ENCODE measurements at places on chromosomes 3 and 15.
A peak's percentile ranks its signal among the peaks of the same experiment; 100 is the strongest.

GRCh38 chr15:78808550-78808949, 2.7 kb downstream of the ADAMTS7 start:
- DNase-seq: peak; percentile 28

DNA sequence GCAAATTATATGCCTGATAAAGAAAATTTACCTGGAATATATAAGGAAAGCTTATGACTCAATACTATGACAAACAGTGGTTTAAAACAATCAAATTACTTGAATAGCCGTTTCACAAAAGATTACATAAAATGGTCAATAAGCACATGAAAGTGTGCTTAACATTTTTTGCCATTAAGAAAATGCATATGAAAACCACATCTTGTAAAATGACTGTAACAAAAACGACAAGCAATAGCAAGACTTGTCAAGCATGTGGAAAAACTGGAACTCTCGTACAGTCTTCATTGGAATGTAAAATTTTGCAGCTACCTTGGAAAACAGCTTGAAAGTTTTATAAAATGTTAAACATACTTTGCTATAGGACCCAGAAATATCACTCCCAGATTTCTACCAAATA, 1110.3 kb downstream of the NAALADL2 start:
- DNase-seq: no peak

DNA sequence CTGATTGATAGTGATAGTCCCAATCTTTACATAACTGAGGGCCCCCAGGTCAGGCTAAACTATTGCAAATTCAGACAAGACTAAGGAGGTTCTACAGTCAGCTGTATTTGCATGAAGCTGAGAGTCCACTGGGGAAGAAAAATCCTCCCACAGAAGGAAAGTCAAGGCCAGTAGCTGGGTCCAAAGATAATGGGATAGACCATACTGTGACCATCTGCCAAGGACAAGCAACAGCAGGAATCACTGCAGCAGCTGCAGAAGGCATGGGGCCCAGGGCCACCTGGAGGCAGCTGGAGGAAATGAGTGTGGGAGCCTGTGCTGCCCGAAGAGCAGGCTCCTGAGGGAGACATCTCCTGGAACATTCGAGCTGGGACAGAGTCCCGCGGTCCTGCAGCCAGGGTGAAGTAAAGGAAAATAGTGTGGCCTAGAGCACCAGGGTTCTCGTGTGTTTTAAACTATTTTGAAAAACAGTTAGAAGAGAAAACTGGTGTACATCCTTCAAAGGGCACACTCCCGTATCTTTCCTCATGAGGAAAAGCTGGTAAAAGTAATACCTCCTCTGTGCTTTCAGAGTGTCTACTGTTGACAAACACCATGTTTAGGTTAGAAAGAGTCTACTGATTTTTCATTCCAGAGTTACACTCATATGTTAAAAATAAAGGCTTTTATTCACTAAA, 13.2 kb upstream of the TMEM212 start:
- no peak for DNase-seq

DNA sequence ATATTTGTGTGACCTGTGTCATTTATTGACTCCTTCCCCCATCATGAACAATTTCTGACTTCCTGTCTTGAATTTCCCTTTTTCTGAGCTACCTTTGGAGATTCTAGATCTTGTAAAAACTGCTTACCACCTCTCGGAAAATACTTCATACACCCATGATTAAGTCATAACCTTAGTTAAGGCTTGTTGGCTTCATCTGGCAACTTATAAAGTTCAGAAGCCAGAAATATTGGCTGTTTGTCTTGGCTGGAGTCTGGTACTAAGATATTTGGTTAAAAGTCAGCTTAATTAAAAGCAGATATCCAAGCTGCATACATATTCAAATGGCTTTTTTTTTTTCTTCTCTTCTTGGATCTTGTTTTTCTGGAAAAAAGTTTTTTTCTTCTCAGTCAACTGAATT, 37.3 kb upstream of the B3GALNT1 start:
- no peak for DNase-seq

GRCh38 chr15:95044745-95045417, 813.5 kb downstream of the MCTP2 start:
- no peak for DNase-seq

DNA sequence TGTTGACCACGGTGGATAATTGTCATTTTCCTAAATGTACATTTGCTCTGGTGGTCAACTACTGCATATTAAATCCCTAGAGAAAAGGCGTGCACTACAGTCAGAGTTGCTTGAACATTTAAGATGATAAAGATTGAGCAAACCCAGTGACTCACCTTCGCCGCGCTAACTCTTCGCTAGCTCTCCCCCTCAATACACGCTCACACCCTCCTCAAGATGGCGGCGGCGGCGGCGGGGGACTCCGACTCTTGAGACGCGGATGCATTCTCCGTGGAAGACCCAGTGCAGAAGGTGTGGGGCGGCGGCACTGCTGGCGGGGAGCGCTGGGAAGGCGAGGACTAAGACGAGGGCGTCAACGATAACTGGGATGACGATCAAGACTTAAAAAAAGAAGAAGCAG, 79.8 kb upstream of the PFN2 start:
- DNase-seq: no peak

GRCh38 chr3:20038699-20039465, 1.4 kb upstream of the KAT2B start:
- DNase-seq: no peak

DNA sequence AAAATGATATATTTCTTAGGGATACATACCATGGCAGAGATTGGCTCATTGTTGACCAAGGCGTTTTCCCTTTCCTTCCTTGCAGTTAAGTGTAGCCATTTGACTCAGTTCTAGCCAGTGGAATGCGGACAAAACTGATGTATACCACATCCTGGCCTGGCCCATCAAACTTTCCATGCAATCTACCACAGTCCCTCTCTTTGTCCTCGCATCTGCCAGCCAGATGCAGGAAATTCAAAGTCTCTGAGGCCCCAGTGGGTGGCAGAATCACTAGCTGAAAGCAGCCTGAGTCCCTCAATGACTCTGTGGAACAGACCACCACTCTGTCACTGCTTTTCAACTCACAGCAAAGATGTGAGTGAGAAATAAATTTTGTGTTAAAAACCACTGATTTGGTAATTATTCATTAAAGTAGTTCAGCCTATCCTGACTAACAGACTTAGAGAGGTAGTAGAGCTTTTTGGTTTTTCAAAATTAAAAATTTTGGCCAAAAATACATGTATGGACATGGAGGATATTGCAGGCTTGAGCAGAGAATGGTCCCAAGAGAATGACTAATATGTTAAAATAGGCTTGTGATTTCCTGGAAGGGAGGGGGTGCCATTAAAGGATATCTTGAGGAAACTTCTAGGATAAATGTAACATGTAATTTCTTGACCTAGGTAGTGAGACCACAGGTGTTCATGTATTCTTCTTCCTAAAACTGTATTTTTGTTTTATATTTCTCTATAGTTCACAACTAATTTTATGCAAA, 10.9 kb downstream of the LRRFIP2 start:
- peak; percentile 40 for DNase-seq
